ENCODE measurements at places on chromosomes 12 and 14. TPM values are rescaled to one million over a fixed set of nuclear protein-coding genes. Genes with fewer than 3 reads are reported as not detected.
A peak's percentile ranks its signal among the peaks of the same experiment; 100 is the strongest.

Gene EID3
- 7.6 TPM for total RNA-seq

DNA sequence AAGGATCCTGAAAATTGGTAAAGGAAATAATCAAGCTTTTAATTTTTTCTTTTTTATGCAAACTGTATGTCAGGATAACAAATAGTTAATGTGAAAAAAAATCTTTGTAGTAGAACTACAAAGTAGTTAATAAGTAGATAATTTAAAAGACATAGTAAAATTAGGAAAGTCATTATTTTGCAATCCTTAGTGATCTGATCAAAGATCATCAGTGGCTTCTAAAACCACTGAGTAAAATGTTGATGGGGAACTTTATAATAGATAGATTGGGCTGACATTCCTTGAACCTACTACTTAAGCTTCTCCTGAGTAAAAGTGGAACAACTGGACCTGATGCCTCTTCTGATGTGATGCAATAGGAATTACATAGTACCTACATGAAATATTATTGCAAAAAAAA, 119.0 kb upstream of the TMTC2 start:
- no peaks in the 10 kb centered on the region for H3K4me1 ChIP-seq
- no peak overlapping the region for H3K4me3 ChIP-seq
- H3K27ac ChIP-seq: no peak overlapping the region
- no peaks in the 10 kb centered on the region for H3K27me3 ChIP-seq
- no peaks in the 10 kb centered on the region for H3K36me3 ChIP-seq

Gene RNASE1
- 766 TPM for total RNA-seq

Gene CPNE6
- total RNA-seq: not detected

DNA sequence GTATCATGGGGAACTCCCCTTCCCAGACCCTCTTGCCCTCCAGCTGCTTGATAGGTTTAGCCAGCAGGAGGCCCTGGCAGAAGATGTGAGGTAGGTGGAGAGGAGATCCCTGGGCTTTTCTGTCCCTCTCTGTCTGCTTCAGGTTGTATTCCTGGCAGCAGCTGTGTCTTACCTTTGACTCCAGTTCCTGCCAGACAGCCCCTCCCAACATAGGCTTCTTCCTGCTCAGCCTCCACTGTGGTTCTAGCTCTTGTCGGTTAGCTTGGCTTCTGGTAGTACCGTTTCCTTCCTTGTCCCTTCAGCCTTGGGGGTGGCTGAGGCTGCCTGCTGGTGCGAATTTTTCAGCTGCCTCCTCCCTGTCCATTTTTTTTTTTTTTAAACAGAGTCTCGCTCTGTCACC, 215.7 kb upstream of the CRY1 start:
- no peaks in the 10 kb centered on the region for H3K4me1 ChIP-seq
- H3K4me3 ChIP-seq: no peak overlapping the region
- no peak for DNase-seq
- no peak overlapping the region for H3K27ac ChIP-seq
- H3K27me3 ChIP-seq: no peaks in the 10 kb centered on the region
- no peaks in the 10 kb centered on the region for H3K36me3 ChIP-seq

DNA sequence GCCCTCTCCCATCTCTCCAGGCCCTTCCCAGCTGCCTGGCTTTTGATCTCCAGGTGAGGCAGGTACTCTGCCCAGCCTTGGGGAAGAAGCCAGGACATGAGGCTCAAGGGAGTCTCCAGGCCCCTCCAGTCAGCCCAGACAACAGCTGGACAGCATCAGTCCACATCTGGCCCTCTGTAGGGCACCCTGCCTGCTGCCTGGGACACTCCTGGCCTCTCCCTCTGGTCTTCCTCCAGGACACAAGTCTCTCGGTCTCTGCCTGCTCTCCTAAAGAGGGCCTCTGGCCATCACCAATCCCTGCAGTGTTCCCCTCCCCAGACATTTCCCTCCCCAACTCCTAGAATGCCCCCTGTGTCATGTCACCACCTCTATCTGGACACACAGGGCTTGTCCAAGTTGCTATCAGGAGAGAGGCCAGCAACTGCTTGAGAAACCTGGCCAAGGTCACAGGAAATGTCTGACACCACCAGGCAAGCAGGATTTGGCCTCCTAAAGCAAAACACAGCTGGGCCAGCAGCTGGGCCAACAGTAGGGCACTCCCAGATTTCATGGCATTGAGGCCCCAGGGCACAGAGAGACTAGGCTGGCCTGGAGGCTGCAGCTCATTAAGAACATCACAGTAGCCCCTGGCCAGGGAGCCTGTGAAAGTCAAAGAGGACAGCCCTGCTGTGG, 29.0 kb downstream of the LTBP2 start:
- peaks cover 53% of the 10 kb centered on the region for H3K4me1 ChIP-seq
- no peaks in the 10 kb centered on the region for H3K27me3 ChIP-seq
- no peak overlapping the region for H3K4me3 ChIP-seq
- no peak for DNase-seq
- H3K27ac ChIP-seq: peak overlapping the region; percentile 48

Gene LRRC43
- total RNA-seq: 1.3 TPM

DNA sequence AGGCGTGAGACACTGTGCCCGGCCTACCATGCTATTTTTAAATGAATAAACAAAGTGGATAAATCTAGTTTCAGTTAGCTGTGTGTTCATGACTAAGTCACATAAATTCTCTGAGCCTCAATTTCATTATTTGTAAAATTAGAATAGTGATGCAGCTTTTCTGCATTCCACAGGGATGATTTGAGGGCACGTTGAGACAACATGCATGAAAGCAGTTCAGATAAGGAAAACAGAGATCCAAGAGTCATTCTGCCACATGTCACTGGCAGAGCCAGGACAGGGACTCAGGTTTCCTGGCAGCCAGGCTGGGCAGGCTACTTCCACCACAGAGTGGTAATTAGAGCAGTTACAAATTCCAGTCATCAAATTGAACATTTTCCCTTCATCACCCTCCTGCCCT, 2.9 kb upstream of the PPP4R4 start:
- H3K4me3 ChIP-seq: no peak overlapping the region
- no peaks in the 10 kb centered on the region for H3K36me3 ChIP-seq
- H3K4me1 ChIP-seq: peaks cover 25% of the 10 kb centered on the region
- H3K27me3 ChIP-seq: peaks cover 2% of the 10 kb centered on the region
- H3K27ac ChIP-seq: no peak overlapping the region
- DNase-seq: no peak

Gene JDP2
- total RNA-seq: 50.5 TPM

DNA sequence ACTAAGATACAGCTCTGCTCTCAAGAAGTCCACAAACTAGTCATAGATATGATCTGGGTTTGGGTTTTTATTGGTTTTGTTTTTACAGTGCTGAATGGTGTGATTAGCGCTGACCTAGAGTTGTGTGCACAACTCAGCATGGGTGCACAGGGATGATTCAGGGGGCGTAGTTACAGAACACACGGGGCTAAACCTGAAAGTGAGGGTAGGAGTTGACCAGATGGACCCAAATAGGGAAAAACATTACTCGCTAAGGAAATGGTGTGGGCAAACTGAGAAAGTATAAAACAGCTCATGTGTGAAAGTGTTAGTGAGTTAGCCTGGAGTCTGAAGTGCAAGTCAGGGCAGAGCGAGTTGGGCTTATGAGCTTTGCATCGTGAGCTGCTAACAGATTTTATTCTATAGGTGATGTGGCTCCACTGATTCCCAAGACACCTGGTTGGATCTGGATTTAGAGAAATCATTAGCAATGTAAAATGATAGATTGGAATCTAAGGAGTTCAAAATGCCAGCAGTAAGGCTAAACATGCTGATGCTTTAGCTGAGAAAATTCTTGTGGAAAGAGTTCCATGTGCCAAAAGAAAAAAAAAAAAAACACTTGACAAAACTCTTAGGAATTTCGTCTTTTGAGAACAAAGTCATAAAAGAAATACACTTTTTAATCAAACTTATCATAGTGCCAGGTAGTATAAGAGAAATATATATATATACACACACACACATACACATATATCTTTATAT, 134.9 kb downstream of the SLC5A8 start:
- no peak overlapping the region for H3K4me3 ChIP-seq
- peaks cover 9% of the 10 kb centered on the region for H3K4me1 ChIP-seq
- no peaks in the 10 kb centered on the region for H3K27me3 ChIP-seq
- H3K36me3 ChIP-seq: no peaks in the 10 kb centered on the region
- H3K27ac ChIP-seq: no peak overlapping the region
- DNase-seq: no peak

DNA sequence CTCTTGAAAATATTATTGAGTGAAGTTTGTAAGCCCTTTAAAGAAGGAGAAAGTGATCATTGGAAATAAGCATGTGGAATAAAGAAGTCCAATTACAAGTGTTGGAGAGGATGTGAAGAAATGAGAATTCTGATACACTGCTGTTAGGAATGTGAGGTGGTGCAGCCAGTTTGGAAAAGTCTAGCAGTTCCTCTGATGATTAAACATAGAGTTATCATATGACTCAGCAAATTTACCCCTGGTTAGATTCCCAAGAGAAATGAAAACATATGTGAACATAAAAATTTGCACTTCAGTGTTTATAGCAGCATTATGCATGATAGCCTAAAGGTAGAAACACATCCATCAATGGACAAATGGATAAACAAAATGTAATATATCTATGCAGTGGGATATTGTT, 319.9 kb downstream of the AEBP2 start:
- DNase-seq: no peak
- H3K4me3 ChIP-seq: no peak overlapping the region
- H3K27me3 ChIP-seq: no peaks in the 10 kb centered on the region
- H3K36me3 ChIP-seq: no peaks in the 10 kb centered on the region
- no peak overlapping the region for H3K27ac ChIP-seq
- peaks cover 18% of the 10 kb centered on the region for H3K4me1 ChIP-seq

- DNase-seq: no peak
- H3K36me3 ChIP-seq: no peaks in the 10 kb centered on the region
- H3K27me3 ChIP-seq: no peaks in the 10 kb centered on the region
Measured at GRCh38 chr14:52792097-52792415, 649 bp upstream of the GNPNAT1 start.

DNA sequence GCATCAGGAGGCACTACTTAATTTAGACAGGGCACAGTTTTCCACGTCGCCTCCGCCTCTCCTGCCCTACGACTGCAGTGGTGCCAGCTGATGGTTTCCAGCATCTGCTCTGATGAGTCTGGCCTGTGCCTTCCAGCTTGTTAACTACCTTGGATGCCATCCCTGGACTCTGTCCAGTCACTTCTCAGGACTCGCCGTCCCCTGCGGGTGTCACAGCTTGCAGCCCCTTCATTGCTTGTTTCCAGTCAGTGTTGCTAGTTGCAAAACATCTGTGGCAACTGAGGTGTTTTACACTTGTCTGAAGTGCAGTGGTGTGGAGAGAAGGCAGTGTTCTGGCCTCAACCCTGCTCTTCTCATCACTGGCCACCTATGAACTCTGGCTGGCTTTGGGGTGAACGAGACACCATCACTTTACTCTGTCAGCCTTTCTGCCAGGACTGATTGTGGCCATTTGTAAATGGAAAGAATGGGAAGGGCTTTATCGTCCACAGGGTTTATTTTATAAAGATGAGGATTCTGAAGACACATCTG, 8.3 kb downstream of the ADGRD1 start:
- no peaks in the 10 kb centered on the region for H3K27me3 ChIP-seq
- peak overlapping the region; percentile 65 for H3K27ac ChIP-seq
- H3K4me3 ChIP-seq: no peak overlapping the region
- DNase-seq: peak; percentile 92
- peaks cover 40% of the 10 kb centered on the region for H3K4me1 ChIP-seq
- peaks cover 13% of the 10 kb centered on the region for H3K36me3 ChIP-seq

DNA sequence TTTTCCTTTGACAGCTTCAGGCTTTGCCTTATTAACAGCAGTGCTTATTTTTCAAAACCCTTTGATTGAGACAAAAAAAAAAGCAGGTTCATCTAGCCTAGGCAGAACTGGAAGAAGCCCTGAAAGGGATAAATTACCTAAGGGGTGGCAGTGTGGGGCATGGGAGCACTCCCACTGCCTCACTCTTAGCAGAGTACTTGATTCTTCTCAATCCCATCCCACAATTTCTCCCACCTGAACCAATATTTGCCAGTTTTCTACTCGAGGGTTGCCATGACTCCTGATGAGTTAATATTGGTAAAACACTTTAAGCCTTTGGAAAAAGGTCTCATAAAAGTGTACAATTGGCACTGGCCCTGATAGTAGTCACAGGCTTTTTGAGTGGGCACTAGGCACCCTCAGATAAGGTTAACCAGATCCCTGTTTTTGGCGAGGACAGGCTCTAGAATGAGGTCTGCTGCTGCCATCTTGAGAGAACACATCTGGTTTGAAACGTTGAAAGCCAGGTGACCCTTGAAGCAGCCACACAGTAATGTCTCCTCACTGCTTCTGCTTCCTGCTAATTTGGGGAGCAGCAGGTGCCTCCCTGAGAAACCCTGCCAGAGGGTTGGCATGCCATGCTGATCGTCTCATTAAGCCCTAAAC, 320.0 kb downstream of the RAD51B start:
- no peaks in the 10 kb centered on the region for H3K36me3 ChIP-seq
- no peak overlapping the region for H3K4me3 ChIP-seq
- peaks cover 43% of the 10 kb centered on the region for H3K4me1 ChIP-seq
- no peak for DNase-seq

Gene CD163L1
- 1.4 TPM for total RNA-seq

- no peaks in the 10 kb centered on the region for H3K27me3 ChIP-seq
- no peak overlapping the region for H3K27ac ChIP-seq
- H3K4me1 ChIP-seq: no peaks in the 10 kb centered on the region
- no peak overlapping the region for H3K4me3 ChIP-seq
Measured at GRCh38 chr12:68115281-68115680, 44.3 kb downstream of the IFNG start.

- DNase-seq: no peak
- peak within 1 kb of the TSS; percentile 96 for H3K27ac ChIP-seq
- peaks cover 70% of the 10 kb centered on the region for H3K4me1 ChIP-seq
Measured at GRCh38 chr14:23365036-23365731, at the start of gene EFS. EFS (minus strand) TSS chr14:23365172; CDS start chr14:23365025, 147 bp downstream.

Gene DEGS2
- total RNA-seq: not detected

Gene NINJ2
- total RNA-seq: 7.0 TPM

Measured in esophagus muscularis mucosa (tissue), 4 donors.